ENCODE measurements at places on chromosomes 5 and 9.

DNA sequence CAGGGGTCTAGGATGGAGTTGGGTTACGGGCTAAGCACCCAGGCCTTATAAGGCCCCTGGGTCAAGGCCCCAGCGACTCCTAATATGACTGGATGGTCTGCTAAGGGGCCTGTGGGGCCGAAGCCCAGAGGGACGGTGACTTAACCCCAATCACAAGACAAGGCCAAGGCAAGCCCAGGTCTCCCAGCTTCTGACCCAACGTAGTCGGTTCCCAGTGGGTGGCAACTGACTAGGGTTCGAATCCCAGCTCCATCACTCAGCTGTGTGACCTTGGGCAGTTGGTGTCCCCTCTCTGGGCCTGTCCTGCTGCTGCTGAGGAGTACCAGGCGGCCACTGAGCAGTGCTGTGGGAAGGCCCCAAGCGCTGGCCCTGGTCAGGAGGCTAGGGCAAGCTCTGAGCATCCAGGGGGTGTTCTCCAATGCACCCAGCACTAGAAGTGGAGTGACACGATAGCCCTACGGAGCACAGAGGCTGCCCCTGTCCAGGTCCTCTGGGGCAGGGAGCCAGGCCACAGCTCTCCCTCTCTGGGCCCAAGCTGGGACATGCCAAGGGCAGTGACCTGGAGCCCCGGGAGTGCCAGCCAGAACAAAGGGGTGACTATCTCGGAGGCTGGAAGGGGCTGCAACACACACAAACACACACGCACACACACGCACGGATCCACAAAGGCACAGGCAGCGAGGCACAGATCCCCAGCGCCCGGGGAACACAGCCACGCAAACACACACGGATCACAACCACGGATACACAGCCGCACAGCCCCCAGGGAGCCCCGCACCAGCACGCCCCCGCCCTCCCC, 512 bp downstream of the AK1 start:
- peak; percentile 39 for DNase-seq

DNA sequence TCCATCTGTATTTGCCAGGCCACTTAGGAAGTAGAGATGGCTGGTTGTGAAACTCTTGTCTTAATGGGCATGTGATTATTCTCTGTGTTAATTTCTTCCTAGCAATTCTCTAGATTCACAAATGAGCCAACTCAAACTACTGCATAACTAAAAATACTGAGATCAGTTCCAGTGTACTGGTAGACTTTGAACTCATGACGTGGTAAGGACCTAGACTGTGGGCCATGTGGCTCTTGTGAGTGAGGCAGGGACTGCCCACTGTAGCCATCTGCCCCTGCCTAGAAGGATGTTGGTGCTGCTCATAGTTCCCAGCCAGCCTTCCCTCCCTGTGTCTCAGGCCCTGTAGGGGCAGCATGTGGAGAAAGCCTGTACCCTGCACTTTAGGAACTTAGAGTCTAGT, 47.4 kb downstream of the CYSTM1 start:
- DNase-seq: no peak

- DNase-seq: peak; percentile 47
Measured at GRCh38 chr5:142385194-142385593, 60.4 kb upstream of the SPRY4 start.

DNA sequence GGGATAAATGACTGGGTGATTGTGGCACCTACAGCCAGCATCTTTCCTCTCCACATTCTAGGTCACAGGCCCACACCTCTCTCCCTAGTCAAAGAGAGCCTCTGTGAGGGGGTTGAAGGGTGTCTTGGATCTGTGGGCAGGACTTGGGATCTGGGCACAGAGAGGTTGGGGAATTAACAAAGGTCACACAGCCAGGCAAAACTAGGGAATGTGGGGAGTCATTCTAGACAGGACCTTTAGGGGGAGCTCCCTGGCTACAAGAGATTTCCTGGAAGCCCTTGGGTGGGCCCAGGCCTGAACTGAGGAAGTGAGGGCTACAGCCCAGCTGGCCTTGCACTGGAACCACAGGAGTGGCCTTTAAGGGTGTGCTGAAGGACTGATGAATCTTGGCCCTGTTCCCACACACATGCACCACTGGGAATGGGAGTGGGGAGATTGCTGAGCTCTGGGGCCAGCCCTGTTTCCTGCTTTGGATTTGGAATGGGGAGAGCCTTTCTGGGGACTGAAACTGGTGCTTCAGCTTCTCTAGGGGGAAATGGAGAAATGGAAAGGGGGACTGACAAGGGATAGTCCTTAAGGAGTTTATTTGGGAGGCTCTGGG, 12.4 kb upstream of the CXXC5 start:
- DNase-seq: peak; percentile 86

- no peak for DNase-seq
Measured at GRCh38 chr5:4420681-4421080, 719.4 kb upstream of the ADAMTS16 start.

GRCh38 chr9:91660521-91660920, 236.9 kb upstream of the NFIL3 start:
- no peak for DNase-seq

- DNase-seq: no peak
Measured at GRCh38 chr9:134724912-134725604, 83.5 kb downstream of the COL5A1 start.

DNA sequence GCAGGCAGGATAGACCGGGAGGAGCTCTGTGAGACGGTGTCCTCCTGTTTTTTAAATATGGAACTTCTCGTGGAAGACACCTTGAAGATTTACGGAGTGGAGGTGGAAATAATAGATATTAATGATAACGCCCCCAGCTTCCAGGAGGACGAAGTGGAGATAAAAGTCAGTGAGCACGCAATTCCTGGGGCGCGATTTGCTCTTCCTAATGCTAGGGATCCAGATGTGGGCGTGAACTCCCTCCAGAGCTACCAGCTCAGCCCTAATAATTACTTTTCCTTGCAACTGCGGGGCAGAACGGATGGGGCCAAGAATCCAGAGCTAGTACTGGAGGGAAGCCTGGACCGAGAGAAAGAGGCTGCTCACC, 621 bp downstream of the PCDHGA11 start:
- no peak for DNase-seq

GRCh38 chr9:33116860-33117259, 40.4 kb upstream of the SMU1 start:
- no peak for DNase-seq

DNA sequence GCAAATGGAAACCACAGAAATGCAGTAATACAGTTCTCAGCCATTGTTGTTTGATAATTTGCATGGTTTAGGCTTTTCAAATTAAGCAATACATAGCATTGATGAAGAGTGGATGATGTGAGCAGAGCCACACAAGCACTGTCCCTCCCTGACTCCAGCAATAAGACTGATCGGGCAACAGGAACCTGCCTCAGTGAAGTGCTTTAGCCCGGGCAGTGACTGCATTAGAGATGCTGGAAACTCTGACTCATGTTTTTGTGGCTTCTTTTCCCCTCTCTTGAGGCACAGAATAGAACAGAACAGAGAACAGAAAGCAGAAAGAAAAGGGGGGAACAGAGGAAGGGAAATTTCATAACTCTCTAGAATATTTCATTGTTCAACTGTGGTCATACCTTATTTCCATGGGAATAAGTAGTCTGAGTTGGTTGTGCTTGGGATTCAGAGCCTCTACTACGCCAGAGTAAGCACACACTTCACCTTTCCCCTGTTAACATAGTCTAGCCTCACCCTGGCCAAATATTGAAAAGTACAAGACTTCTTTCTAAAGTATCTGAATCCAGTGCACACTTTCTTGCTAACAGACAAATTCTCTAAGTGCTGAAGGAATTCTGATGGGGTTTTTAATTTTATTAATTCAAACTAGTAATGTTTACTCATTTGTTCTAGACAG, 164.8 kb upstream of the VCAN start:
- peak; percentile 68 for DNase-seq

DNA sequence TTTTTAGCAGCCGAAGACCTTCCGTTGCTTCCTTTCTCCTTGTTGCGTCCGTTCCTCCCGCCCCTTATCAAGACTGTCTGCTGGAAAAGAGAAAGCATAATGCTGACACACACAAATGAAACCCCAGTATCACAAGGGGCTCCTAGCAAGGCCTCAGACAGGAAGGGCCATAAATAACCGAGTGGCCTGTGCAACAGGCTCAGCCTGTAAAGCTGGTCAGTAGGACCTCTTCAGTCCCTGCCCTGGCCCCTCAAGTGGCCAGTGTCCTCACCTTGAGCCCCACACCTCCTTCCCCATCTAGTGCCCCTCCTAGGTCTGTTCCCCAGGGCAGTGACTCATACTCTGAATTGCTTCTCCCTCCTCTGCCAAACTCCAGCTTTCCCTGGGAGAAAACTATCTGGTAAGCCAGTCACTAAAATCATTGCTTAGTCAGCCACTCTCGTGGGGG, 174.6 kb upstream of the IL12B start:
- peak; percentile 56 for DNase-seq

DNA sequence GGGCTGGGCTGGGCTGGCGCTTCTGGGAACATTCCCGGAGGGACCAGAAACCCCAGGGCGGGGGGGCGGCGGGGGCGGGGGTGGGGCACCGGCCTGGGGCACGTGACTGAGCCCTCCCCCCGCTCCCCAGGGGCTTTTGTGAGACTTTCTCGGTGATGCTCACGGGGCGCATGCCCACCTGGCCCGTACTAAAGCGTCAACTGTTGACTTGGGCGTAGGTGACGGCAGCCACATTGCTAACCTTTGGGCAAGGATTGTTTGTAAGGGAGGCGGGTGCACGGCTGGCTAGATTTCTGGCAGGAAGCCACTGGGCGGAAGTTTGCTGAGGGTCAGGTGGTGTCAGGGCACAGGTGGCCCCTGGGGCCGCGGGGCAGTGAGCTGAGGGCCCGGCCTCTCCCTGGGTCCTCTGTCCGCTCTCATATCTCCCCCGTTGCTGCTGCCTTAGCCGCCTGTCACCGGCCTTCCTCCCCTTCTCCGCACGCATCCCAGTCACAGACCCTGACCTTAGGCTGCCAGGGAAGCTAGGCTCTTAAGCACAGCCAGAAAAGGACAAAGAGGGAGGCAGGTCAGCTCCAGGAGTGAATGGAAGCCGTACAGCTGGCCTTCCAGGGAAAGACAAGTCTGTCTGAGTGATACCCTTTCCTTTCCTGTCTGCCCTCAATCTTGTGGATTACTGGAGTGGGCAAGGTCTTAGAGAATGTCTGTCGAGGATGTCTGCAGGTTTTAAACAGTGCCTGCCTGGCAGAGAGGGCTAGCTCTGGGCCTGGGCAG, 812 bp downstream of the CACFD1 start:
- DNase-seq: no peak

DNA sequence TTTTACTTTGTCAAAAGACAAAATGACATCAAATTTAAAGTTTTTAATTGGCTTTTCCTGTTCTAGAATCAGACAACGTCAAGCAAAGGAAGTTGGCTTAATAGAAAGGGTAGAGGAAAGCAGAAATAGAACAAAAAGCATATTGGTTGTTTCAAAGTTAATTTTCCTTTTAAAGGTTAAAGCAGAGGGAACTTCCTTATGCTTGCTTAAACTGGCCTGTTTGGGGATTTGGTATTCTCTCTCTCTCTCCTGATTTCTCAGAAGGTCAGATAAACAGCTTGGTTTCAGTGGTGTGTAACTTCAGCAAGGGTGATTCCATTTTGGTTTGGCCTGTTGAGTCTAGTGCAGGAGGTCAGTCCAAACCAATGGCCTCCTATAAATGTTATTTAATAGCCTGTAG, 127.1 kb downstream of the SMARCA2 start:
- DNase-seq: no peak

- DNase-seq: peak; percentile 62
Measured at GRCh38 chr9:136339173-136339957, 12.0 kb downstream of the GPSM1 start.

Data from AG08396 (cell line).